NCI-H1105 (cell line): ENCODE measurements at places on chromosomes 7 and 10.

- no peak for DNase-seq
Observed at GRCh38 chr10:13803566-13804554, 217.1 kb downstream of the PRPF18 start.

DNA sequence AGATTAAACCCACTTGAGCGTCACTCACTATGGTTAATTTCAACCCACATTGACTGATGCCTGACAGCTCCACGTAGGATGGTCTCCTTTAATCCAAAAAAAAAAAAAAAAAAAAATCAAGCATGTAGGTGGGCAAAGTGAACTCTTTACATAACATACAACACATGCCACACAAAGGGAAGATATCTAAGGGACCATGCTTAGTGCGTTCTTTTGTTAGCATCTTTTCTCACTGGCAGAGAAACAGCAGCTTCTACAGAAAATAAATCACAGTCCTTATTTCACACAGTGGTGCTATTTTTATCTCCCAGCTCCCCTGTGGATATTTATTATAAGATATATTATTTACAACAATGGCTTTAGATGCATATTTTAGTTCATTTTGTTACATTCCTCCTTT is 652.0 kb upstream of the CELF2 start:
- no peak for DNase-seq

DNA sequence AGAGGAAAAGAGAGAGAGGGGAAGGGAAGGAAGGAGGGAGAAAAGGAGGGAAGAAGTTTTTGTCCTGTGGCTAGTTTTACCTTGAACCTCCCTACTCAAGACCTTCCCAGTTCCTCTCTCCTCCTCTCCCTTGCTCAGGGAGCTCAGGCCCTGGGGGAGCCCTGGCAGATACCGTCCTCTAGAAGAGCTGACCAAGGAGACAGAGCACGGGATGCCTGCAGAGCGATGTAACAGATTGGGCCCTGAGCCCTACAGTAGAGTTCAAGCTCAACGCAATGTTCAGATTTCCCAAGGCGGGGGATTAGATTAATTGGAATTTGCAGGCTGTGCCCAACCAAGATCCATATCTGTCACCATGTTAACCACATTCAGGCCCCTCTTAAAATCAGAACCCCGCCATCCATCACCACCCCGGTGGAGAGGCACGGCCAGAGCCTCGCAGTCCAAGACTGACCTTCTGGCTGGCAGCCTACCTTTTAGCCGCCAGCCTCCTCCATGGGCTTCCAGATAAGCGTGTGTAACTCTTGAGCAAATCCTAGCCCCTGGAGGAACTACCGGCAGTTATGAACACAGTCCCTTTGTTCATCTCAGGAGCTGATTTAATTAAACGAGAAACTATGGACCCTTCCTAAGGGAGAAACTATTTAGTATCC is 70.6 kb downstream of the KCNMA1 start:
- DNase-seq, result no peak

- no peak for DNase-seq
Observed at GRCh38 chr10:67098461-67098860, 172.6 kb downstream of the LRRTM3 start.

DNA sequence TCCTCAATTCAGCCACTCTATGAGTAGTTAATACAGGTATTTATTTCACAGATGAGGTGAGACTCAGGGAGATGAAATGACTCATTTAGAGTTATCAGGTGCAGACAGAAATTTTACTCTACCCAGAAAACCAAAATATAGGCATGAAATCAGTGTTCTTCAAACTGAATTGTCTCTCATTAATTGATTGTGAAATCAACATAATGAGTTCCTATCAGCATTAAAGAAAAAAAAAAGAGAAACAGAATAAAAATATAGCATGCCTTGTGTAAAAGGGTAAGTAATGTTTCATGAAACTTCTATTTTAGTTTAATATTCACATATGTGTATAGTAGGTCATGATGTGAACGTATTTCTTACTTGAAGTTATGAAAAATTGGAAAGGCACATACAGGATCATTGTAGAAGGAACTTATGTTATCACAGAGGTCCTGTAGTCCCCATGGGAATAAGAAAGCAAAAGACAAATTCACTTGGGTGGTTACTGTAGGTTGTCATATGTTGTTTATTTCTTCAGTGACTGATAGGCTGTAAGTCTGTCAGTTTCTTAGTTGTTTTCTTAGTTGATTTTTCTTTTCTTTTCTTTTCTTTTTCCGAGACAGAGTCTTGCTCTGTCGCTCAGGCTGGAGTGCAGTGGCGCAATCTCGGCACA is 47.5 kb downstream of the KAT6B start:
- no peak for DNase-seq

GRCh38 chr7:24733414-24734060 is 23.7 kb downstream of the GSDME start:
- no peak for DNase-seq

- no peak for DNase-seq
Observed at GRCh38 chr7:108072116-108072515, 58.0 kb downstream of the LAMB4 start.

GRCh38 chr10:13195016-13195415 is 33.7 kb downstream of the MCM10 start:
- DNase-seq, result no peak

DNA sequence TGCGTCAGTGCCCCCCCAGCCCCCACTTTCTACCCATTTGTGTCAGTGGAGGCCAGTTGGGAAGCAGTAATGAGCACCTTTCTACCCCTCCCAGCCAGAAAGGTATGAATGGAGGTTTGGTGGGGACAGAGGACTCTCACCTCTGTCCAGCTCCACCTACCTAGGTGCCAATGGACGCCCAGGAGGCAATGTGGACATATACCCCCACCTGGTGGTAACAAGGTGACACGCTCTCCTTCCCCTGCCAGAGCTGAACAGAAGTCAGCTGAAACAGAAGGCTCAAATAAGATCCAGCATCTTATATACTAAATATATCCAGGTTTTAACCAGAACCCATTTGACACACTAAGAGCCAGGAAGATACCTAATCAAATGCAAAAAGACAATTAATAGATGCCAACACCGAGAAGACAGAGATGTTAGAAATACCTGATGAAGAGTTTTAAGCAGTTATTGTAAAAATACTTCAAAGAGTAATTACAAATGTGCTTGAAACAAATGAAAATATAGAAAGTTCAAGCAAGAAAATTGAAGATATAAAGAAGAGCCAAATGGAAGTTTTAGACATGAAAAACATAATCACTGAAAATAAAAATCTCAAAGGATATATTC is 18.4 kb upstream of the SORCS3 start:
- no peak for DNase-seq

DNA sequence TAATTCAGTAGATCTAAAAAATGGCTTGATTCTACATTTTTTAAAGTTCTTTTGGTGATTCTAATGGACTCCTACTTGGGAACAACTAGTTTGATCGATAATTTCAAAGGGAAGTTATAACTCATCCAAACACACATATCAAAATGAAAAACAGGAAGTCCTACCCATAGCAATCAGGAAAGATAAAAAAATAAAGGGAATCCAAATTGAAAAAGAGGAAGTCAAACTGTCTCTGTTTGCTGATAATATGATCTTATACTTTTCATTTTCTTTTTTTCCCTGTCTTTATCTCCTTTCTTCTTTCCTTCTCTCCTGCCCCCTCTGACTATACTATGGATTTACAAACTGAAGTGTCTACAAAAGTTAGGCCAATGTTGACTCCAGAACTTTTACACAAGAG is 118.8 kb downstream of the IQUB start:
- no peak for DNase-seq

GRCh38 chr10:79221110-79222051 is 125.9 kb upstream of the PPIF start:
- DNase-seq, result no peak

- no peak for DNase-seq
Observed at GRCh38 chr7:142496545-142496991, 238.7 kb upstream of the PRSS58 start.

DNA sequence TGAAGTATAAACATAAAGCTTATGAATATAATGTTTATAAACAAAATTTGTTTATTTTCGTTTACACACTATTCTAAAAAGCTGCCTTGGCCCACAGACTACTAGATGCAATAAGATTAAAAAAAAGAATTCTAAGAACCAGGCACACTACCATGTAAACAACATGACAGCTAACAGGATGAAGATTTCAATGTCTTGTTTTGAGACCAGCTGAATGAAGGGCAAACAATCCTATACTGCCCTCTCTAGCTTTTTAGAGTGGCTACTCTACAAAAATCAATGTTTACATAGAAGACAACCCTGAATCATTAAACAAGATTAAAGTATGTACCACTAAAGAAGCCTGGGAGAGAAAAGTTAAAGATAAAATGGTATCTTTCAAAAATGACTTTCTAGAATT is 38.6 kb downstream of the SLC25A40 start:
- no peak for DNase-seq

DNA sequence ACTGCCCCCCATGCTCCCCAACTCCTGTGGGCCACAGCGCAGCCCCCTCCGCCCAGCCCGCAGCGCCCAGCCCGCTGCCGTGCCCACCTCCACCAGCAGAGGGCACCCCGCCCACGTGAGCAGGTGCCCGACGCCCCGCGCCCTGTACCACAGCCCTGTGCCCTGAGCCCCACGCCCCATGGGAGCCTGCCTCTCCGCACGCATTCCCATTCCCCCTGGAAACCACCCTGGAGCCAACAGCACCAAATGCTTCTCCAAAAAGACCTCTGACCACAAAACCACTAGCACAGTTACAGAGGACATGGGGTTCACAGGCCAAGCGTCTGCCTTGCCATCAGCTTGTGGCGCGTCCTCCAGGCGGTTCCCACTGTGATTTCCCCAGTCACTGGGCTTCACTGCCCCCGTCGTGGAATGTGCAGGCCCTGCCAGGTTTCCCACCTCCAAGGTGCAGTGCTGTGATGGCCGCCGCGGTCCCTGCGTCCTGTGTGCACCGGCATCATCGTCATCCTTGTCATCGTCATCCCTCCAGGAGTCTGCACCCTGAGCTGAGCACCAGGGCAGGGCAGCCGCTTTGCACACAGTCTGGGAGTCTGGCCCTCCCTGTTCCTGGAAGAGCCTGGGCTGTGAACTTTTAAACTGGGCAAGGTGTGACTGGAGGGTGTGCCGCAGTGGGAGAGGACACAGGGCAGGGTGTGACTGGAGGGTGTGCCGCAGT is 61.7 kb downstream of the PWWP2B start:
- no peak for DNase-seq

- DNase-seq, result no peak
Observed at GRCh38 chr10:113767222-113767621, 15.7 kb downstream of the PLEKHS1 start.

DNA sequence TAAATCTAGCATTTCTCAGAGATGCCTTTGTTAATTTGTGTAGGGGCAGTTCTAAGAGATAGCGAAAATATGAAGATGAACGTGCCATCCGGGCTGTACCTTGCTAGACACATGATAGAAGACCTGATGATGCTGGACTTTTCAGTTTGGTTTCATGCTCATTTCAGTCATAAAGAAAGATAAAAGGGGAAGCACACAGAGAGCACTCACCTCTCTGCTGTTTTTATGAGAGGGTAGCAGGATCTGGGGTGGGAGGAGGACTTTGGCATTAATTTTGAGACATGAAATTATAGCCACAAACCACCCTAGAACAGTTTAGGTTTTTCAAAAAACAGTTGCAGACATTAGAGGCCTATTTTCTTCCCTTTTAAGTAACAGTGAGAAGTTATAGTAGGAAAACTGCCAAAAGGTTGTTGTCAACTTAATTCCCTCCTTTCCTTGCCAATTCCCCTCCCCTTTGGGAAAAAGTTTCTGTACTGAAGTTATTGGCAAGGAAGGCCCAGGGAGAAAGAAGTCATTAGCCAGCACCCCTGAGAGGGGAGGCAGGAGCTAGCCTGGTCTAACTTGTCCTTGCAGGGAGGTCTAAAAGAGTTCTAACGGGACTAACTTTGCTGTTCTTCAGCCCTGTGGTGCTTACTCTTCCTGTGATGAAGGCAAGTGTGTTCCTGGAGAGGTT is 2.6 kb downstream of the ST7 start:
- DNase-seq, result no peak

- no peak for DNase-seq
Observed at GRCh38 chr10:121187391-121187790, 336.2 kb downstream of the WDR11 start.

DNA sequence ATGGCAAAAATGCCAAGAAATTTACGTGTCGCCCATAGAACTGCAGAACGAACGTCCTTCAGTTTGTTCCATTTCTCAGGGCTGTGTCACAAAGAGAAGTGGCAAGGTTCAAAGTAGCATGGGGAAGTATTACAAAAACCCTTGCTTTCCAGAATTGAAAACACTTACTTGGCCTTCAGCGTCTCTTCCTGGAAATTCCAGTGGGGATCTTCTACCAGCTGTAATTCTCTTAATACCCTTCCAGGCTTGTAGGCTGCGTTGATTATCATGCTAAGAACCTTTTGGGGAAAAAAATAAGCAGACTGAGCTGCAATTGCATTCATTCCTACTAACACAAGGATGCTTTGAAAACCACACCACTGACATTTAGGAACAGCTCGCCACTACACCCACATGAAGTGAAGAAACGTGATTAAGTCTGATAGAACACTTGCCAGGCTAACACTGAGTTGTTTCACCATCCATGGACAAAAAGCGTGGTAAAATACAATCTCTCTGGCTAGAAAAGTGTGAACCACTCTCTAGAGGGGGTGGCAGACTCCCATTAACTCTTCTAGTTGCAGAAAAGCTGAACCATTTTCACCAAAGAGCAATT is 222.3 kb downstream of the SFMBT2 start:
- DNase-seq, result no peak

DNA sequence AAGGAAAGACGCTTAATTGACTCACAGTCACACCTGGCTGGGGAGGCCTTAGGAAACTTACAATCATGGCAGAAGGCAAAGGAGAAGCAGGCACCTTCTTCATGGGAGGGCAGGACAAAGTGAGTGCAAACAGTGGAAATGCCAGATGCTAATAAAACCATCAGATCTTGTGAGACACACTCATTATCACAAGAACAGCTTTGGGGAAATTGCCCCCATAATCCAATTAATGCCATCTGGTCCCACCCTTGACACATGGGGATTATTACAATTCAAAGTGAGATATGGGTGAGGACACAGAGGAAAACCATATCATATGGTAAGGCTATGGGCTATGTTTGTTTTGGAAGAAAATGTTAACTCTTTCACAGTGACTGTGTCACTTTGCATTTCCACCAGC is 1272.5 kb upstream of the CELF2 start:
- DNase-seq, result no peak

DNA sequence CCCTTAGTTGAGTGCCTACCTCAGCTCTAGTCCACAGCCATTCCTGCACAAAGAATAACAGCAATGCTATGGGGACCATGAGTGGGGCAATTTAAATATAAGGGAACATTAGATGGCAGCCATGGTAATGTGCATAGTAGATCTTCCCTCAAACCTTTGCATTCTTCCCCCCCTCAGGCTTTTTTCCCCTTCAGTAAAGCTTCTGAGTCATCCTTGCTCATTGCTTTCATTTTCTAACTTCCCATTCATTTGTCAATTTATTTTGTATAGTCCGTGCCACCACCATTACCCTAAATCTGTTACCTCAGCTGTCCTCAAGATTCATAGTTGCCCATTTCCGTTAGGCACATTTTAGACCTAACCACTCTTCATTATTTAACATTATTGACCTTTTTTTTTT is 10.7 kb downstream of the HECTD2 start:
- no peak for DNase-seq

- DNase-seq, result no peak
Observed at GRCh38 chr10:21705828-21706176, 171.8 kb downstream of the MLLT10 start.
